Left ventricle myocardium inferior (tissue), 1 donor: ENCODE measurements at places on chromosomes 5 and 9.

DNA sequence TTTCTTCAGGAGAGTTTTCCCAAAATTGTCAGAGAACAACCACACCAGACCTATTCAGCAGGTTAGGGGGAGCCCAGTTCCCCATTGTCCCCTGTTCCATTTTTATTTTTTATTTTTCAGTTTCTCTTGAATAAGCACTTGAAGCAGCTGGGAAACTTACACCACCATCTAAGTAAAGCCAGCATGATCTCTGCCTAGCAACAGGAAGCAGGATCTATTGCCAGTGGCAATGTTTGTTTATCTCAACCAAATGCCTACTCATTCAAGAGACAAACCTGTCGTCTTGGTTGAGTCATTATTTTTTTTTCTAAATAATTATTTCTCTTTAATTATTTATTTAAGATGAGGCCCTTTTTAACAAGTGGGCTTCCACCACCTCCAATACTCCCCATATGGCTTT lies 379.3 kb downstream of the PLK2 start:
- no peak for DNase-seq

- DNase-seq: no peak
Measured at GRCh38 chr9:68817079-68817875, 112.2 kb downstream of the PIP5K1B start.

GRCh38 chr5:62256161-62257019 lies 49.6 kb upstream of the KIF2A start:
- DNase-seq: no peak

DNA sequence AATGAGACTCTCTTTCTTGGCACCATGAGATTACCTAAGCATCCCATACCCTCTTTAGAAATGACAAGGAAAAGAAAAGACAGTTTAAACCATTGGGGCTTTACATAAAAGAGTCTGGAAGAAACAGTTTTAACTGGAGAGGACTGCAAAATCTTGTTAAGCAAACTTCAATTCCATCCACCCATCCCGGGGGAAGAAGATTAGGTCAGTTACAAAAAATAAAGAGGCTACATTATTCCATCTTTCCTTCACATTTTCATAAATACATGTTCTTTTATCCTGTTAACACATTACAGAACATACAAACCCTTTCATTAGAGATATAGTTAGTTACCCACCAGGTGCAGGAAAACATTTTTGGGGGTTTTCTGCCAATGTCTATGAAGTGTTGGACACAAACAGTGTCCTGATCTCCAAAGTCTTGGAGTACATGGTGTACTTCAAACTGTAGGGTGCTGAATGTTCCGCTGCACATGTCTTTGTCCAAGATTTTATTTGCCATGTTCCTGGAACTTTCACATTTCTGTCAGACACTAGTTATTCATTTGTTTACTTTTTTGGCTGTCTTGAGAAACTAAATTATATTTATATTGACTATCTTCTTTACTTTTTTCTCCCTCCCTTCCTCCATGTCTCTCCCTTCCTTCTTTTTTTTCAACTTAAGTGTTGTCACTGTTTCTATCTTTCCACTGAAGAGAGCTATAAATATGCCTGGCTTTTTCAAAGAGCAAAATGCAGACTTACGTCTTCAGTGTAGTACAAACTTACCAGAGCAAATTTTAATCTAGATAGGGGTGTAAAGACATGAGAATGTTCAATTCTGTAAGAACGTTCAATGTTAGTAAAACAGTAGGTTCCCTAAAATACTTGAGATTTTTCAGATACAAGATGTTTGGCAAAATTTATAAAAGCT lies 410.9 kb upstream of the PRR16 start:
- no peak for DNase-seq

DNA sequence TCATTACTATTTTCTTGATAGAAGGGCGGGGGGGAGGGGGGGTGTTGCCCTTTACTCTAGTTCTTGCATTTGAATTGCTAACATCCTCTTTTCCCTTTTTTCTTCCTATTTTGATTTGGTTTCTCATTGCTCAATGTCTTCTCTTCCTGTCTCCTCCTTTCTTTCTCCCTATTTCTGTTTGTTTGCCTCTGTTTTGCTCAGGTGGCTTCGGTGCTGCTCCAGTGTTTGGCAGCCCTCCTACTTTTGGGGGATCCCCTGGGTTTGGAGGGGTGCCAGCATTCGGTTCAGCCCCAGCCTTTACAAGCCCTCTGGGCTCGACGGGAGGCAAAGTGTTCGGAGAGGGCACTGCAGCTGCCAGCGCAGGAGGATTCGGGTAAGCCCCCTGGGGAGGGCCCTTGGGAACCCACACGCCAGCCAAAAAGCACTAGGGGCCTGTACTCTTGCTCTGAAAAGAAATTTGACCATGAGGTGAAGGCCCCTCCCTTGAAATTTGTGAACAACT lies 48.3 kb downstream of the FAM78A start:
- DNase-seq: no peak

DNA sequence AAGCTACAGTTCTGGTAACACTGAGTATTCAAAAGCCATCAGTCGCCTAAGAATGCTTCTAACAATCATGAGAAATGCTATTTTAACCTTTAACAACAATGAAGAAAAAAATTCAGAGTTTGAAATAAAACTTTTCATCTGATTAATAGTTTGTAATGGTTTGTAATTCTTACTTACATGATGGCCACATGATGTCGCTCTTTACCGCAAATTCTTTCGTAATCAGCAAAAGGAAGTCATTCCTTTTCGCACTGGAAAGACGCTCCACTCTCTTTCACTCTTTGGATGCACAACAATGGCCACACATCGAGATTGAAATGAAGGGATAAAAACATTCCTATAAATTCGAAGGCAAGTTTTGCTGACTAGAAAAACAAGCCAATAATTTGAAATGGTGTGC lies at the start of gene PCDHA7:
Gene PCDHA7, plus strand, starts transcription at position 277 of the 400 bp plus-strand sequence. Its CDS starts 115 bp downstream, at position 392.
- no peak for DNase-seq

DNA sequence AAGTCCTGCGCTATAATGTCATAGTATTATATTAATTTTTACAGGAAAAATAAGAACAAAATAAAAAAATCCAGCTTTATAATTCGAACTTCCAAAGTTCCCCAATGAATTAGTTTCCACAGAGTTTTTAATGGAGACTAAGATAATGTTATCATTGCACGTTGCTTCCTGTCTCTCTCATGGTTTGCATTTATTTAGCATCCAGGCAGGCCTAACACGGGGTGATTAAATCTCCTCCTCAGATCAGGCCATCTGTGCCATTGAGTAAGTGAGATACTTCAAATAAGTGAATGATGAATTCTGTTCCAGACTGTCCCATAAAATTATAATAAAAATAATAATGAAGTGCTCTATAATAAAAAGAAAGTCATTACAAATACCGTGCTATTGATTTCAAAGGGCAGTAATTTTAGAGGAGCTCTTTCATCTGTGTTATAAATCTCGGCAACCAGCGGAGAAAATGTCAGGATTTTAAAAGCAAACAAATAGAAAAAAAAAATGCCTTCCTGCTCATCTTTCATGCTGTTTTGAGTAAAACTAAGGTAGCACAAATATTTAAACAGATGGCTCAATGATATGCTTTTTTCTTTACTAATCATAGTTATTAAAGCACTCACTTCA lies 570.6 kb upstream of the ZNF608 start:
- no peak for DNase-seq

DNA sequence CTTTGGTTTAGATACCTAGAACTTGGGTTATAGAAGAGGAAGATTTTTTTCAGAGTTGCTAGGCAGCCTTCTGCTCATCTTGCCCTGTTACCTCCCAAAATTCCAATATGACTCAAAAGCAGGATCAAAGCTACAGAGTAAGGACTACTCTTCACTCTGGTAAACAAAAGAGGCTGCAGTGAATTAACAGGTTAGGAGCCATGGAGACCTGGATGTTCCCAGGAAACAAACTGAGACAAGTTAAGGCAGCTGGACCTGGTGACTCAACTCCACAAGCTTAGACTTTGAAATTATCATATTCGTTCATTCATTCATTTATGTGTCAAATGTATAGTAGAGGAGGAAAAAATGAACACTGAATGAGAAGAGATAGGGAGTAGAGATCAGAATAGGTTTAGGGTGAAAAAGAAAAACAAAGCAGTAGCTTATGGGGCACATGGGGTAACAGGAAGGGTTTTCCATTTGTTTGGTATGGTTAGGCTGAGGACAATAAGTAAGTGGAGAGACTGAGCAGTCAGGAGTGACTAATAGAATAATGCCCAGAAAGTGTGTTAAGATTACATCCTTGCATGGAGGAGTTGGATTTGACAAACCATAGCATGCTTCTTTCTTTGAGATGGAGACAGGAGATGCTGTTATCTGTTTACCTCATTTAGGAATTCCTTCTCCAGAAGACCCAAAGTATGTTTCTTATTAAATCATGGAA lies 464.0 kb upstream of the ZNF608 start:
- no peak for DNase-seq

DNA sequence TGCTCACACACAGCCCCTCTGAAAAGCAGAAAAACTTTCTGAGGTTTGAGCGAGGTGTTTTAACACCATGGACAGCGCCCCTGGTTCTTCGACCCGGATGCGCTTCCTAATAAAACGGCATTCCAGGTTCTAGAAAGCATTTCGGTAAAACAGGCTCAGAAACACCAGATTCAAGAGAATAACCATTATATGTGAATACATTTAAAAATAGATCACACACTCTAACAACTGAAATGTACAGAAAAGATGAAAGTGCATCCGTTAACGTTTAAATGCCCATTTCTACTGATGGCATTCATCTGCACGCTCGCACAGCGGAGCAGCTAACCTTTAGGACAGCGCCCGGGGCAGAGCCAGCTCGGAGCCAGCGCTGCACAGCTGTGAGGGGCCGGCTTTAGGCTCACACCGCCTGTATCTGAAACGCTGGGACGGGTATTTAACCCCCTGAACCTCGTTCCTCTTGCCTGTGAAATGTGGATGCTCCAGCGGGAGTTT lies 26.3 kb upstream of the TENT4A start:
- no peak for DNase-seq

DNA sequence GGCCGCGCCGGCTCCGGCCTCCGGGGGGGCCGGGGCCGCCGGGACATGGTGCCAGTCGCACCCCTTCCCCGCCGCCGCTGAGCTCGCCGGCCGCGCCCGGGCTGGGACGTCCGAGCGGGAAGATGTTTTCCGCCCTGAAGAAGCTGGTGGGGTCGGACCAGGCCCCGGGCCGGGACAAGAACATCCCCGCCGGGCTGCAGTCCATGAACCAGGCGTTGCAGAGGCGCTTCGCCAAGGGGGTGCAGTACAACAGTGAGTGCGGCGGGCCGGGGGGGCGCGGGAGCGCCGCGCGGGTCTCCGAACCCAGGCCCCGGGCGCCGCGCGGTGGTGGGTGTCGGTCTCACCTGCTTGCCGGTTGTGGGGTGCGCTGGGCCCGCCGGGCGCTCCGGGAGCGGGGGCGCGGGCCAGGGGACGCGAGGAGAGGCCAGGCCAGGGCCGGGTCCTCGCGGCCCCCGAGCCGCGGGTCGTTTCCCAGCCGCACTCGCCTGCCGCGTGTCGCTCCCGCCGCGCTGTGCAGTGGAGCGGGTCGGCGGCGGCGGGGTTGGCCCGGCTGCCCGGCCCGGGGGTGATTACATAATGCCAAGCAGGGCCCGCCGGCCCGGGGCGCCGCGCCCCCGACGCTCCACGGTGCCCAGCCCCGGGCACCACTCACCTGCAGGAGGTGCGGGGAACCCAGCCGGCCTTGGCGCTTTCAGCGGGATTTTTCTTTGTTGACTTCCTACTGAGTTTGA lies 492 bp downstream of the RABL6 start:
- peak; percentile 16 for DNase-seq

GRCh38 chr5:169944922-169945680 lies 35.2 kb downstream of the INSYN2B start:
- no peak for DNase-seq

- no peak for DNase-seq
Measured at GRCh38 chr5:21663082-21663481, 1190.1 kb downstream of the CDH12 start.

DNA sequence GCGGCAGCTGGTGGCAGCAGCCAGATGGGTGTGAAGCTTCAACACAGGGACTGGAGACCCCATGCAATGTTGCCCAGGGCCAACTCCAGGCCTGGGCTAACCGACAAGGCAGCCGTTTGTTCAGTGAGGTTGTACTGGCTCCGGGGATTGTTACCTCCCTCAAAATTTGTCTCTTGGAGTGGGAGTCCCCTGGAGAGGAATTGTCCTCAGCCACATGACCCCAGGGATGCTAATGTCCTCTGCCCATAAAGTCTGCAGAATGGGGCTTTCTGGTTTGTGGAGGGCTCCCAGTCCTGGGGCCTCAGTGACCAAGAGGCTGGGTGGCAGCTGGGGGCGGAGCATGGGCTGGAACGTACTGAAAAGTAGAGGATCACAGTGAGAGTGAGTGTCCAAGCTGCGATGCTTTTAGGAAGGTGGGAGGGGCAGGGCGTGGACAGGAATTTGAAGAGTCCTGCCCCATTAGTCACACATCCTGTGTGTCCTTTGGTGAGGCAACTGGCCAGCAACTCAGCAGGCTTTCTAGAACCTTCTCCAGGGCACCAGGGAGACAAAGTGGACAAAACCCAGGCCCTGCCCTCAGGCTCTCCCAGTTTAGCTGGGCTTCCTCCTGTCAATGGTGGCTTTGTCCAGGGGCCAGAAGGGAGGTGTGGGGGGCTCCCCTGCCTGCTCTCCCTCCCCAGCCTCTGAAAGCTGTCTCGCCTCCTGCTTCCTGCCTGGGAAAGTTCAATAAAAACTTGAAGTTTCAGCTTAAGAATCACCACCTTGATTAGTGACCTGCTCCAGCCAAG lies 114.0 kb downstream of the NSG2 start:
- no peak for DNase-seq

- no peak for DNase-seq
Measured at GRCh38 chr5:80590766-80591165, 20.7 kb upstream of the ANKRD34B start.

DNA sequence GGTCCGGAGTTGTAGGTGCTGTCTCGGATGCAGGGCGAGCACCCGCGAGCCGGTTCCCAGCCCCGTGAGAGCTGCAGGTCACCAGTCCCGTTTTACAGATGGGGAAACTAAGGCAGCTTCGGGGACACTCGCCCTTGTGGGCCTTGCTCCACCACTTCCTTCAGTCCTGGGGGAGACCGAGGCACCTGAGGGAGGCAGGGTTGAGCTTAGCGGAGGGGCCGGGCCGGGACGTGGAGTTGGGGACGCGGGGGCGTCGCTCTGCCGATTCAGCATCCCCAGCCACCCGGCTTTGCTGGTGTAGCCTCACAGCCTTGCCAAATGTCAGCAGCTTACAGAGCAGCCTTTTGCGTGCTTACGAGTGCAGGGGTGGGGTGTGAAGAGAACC lies 530 bp downstream of the BBLN start:
- DNase-seq: no peak

- no peak for DNase-seq
Measured at GRCh38 chr5:26205121-26205520, 833.3 kb downstream of the CDH9 start.

GRCh38 chr5:177116631-177117373 lies 16.8 kb upstream of the NSD1 start:
- peak; percentile 90 for DNase-seq
